ENCODE measurements at places on chromosomes 1 and 21. TPM values are rescaled to one million over a fixed set of nuclear protein-coding genes. Genes with fewer than 3 reads are reported as not detected.

- no peak for DNase-seq
These were observed 156.2 kb upstream of the CTTNBP2NL start for GRCh38 chr1:112239683-112240330.

Gene WNT9A
- 1.5 TPM for total RNA-seq

DNA sequence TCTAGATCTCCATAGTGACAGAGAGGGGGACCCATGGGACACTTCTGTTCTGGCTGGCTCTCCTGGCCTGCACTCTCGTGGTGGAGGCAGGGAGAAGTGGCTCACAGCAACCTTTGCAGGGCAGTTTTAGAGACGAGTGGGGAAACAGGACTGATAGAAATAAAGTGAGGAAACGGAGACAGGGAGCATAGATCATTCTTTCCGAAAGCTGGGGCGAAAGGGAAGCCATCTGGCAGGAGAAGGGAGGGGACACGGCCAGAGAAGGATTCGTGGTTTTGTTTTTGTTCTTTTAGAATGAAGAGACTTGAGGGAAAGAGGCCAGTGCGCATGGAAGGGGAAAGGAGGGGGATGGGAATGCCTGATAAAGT, 3.5 kb downstream of the TIE1 start:
- no peak for DNase-seq

- no peak for DNase-seq
These were observed 10.5 kb downstream of the OTUD3 start for GRCh38 chr1:19892628-19893168.

Gene RNF186
- total RNA-seq: not detected

GRCh38 chr1:48018799-48019198, 21.6 kb upstream of the TRABD2B start:
- DNase-seq: peak; percentile 44

DNA sequence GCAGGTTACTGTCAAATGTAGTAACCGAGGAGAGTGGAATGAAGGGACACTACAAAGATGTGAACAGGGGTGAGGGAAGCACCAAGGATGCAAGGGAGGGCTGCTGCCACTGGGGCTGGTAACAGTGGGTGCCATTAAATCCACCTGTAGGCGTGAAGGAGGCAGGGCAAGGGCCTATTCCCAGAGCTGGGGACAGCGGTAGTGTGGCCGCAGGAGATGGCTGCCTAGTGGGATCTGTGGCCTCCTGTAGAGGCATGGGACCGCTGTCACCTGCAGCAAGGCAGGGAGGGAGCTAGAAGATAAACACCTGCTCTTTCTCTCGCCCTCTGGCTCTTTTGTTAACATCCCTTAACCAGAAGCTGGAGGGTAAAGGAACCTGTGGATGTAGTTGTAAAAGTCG, 80.5 kb upstream of the CNIH3 start:
- no peak for DNase-seq

Gene AGO4
- 17.6 TPM for total RNA-seq

Gene UTS2
- not detected for total RNA-seq

DNA sequence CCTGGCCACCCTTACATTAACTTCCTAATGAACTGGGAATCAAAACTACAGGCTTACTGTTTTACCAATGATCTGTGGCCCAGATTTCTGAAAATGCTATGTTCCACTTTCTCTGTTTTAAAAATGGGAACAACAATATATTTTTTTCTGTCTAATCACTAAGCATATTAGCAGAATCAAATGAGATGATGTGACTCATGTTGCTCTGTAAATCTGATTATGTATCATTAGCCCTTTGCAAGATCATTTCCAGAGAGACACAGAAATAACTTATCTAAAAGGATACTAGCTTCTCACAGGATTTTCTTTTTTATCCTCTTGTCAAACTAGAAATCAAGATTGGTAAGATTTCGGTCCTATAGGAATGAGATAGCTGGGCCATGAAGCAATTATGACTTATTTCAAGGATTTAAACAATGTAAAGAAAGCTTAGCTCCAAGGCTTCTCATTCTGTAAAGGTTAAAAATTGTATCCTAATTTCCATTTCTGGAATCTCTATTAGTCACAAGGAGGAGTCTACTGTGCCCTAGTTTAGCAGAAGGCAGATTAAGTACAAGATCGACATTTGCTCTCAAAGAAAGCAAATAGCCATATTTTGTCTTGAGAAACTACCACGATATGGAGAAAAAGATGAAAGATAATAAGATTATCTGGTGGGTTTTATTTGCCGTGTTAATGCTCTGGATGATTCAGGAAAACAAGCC, 32.4 kb upstream of the CAMSAP2 start:
- no peak for DNase-seq

GRCh38 chr1:9860887-9861286, 37.1 kb upstream of the CLSTN1 start:
- DNase-seq: no peak

Gene MATN1
- total RNA-seq: 0.18 TPM

Data from endodermal cell (in vitro differentiated cells).